ENCODE measurements at places on chromosomes 1 and 21.
A peak's percentile ranks its signal among the peaks of the same experiment; 100 is the strongest.

GRCh38 chr1:207913951-207914350, 3.0 kb upstream of the CD34 start:
- no peak for DNase-seq

DNA sequence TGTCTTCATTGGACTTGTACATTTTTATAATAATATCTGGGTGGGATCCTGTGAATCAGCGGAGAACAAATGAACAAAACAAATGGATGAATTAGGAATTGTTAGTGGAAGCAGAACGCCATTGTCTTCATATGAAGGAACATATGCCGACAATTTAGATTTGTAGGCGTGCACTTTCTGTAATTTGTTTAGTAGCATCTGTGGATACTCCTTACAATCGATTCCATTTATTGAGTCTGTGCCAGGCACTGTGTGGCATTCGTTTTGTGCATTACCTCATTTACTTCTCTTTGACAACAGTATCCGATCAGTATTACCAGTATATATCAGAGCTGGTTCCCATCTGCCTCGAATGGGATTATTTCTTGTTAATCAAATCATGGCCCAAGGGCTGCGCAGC, 61.9 kb downstream of the PRDM2 start:
- DNase-seq = no peak

DNA sequence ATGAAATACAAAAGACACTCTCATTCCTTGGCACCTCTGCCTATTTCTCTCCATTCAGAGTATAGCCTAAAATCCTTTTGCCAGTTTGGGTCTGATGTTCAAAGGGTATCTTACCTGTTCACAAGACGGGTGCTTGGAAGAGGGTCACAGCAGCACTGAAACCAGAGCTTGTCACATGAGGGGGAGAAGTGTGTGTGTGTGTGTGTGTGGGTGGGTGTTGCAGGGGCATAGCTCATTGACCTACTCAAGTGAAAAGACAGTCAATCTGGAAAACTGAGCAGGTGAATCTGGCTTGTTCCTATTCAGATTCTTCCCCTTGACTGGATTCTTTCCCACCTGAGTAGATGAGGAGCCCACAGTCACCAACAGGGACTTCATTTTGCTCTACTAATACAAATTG, 63.9 kb downstream of the KCTD3 start:
- DNase-seq = no peak

DNA sequence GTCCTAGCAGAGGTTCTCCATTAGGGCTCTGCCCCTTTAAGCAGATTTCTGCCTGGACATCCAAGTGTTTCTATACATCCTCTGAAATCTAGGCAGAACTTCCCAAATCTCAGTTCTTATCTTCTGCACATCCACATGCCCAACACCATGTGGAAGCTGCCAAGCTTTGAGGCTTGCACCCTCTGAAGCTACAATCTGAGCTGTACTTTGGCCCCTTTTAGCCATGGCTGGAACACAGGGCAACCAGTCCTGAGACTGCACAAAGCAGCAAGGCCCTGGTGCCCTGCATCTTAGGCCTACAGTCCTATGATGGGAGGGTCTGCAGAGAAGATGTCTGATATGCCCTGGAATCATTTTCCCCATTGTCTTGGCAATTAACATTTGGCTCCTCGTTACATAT, 8.0 kb downstream of the HAO2 start:
- no peak for DNase-seq

GRCh38 chr1:182651339-182651724, 33.1 kb downstream of the RGS8 start:
- no peak for DNase-seq

DNA sequence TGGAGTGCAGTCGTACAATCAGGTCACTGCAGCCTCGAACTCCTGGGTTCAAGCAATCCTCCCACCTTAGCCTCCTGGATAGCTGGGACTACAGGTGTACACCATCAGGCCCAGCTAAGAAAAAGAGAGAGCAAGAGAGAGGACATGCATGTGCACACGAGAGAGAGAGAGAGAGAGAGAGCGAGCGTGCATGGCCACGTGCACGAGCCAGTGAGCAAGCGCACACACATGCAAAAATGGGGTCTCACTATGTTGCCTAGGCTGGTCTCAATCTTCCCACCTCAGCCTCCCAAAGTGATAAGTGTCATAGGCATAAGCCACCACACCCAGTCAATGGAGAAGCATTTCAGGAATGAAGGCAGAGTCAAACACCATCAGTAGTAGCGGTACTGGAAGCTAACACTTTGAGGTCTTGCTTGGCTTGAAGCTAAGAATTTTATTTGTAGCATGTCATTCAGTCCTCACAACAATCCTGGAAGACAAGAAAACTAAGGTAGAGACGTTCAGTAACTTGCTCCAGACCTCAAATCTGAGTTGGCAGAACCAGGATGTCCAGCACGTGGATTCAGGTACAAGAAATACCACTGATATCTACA, 14.5 kb downstream of the GNB1 start:
- no peak for DNase-seq

- no peak for DNase-seq
These were observed 23.2 kb downstream of the DLGAP3 start for GRCh38 chr1:34906222-34906621.

DNA sequence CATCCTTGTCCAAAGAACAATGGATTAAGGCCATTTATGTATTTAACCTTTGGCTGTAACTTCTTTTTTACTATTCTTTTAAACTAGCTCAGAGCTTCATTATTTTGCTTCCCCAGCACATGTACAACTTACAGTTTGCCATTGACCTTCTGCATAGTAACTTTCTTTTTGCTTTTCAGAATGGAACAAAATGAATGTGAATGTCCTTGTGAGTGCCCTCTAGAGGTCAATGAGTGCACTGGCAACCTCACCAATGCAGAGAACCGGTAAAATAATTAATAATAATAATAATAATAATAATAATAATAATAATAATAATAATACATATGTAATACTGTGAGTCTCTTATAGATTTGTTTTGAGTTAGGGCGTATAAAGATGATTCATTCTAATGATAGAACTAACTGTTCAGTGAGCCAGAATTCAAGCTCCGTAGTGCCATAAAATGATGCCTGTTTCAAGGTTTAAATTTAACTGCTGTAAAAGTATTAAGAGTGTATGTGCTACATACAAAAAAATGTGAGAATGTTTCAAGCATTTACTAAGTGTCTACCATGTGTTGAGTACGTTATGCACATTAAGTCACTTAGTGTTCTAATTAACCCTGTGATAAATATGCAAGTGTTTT, 69.0 kb upstream of the RAVER2 start:
- DNase-seq = no peak

DNA sequence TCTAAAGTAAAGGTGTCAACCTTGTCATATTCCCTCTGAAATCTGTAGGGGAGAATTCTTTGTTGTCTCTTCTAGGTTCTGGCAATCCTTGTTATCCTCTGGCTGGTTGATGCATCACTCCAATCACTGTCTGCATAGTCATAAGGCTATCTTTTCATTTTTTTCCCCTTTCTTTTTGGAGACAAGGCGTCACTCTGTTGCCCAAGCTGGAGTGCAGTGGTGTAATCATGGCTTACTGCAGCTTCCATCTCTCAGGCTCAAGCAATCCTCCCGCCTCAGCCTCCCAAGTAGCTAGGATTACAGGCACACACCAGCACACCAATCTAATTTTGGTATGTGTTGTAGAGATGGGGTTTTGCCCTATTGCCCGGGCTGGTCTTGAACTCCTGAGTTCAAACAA, 12.9 kb downstream of the DPYD start:
- no peak for DNase-seq

DNA sequence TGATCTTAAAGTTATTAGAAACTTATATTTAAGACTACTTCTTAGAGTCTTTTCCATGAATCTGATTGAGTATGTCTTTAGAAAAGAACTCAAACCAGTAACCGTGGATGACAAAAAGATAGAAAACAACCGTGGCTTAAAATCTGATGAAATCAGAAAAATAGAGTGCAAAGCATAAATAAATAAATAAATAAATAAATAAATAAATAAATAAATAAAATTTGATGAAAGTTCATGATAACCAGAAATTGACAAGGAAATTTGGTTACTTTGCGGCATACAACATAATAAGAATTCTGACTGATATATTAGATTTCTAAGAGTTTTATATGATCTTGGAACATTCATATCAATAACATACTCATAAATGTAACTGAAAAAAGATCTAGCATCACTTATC, 152.1 kb downstream of the AK5 start:
- DNase-seq = no peak

DNA sequence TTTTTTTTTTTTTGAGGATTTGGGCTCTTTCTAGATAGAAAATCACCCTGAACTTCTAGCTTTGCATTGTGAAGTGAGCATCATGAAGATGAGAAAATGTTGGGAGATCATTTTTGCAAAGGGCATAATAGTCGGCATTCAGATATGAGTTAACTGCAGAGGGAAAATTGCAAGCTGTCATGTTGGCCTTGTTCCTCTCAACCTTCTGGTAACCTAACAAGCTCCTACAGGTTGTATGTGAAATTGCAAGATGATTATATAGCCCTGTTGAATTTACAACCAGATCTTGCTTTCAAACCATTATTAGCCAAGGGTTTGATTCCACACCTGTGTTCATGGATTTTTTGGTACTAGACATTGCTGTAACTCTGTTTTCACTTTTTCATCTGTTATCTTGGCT, 2.2 kb downstream of the ELOA start:
- peak; percentile 1 for DNase-seq

- peak; percentile 31 for DNase-seq
These were observed 1.0 kb upstream of the DCAF6 start for GRCh38 chr1:167935216-167936067.

DNA sequence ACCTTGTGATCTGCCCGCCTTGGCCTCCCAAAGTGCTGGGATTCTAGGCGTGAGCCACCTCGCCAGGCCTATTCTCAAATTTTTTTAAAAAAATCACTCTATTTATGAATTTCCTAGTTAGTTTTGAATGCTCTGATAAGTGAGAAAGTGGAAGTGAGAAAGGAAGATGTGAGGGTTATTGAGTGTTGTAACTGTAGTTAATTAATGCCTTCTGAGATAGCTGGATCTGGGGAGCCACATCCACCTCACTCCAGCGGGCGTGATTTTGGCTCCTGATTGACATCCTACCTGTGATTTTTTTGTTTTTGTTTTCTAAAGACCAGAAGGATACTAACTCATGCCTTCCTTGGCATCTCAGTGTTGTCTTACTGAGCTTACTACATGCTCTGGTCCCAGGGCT, 65.6 kb downstream of the ST3GAL3 start:
- DNase-seq = no peak

DNA sequence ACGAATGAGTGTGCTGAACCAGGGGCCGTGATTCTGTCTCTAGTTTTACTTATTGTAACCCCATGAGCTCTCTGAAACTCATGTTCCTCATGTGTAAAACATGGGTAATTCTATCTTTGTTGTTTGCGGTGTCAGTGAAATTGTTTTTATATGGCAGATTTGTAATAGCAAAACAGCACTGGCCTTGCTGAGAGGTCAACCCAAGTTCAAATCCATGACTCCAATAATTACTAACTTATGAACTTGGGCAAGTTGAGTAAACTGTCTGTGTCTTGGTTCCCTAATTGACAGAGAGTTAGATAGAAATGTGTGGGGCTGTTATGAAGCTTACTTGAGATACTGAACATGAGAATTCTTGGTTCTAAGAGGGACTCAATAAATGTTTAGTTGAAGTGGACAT, 17.8 kb downstream of the C1orf116 start:
- DNase-seq = no peak

DNA sequence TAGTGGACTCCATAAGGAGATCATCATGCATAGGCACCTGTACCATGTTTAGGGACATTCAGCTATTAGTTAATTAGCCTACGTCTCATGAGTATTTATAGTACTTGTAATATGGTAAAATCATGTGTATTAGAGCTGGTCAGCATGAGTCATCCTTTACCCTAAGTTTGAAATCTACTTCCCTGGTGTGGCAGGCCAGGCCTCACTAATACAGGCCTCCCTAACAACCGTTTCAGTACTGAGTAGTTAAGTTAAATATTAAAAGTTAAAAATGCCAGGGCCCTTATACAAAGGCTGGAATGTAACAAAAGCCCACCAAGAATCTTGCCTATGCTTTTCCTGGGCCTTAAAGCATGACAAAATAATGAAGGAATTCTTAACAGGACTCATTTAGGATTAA, 356.3 kb upstream of the DPYD start:
- DNase-seq = no peak

- DNase-seq = no peak
These were observed 18.8 kb downstream of the PLA2G2A start for GRCh38 chr1:19960591-19960990.

- DNase-seq = no peak
These were observed 5.4 kb downstream of the SH2D5 start for GRCh38 chr1:20726932-20727745.

DNA sequence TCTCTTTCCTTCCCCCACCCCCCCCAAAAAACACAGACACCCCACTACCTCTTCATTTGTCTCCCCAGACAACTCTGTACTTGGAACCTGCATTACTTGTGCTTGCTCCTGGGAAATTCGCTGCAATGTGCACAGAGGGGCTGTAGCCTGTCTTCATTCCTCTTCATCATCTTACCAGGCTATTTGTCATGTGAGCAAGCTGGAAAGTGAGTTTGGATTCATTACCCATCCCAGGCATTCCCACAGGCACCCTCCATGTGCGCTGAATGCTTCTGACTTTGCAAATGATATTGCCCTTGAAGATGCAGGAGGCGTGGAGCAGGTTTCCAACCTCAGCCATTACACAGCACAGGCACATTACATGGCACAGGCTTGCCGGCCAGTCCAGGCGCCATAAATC, 494.9 kb downstream of the KIF26B start:
- DNase-seq = no peak

GRCh38 chr1:21005466-21006239, 171.0 kb downstream of the EIF4G3 start:
- no peak for DNase-seq

- no peak for DNase-seq
These were observed 60.3 kb downstream of the XCL1 start for GRCh38 chr1:168636642-168637111.

- no peak for DNase-seq
These were observed 22.6 kb upstream of the RAP1GAP start for GRCh38 chr1:21691739-21692138.

DNA sequence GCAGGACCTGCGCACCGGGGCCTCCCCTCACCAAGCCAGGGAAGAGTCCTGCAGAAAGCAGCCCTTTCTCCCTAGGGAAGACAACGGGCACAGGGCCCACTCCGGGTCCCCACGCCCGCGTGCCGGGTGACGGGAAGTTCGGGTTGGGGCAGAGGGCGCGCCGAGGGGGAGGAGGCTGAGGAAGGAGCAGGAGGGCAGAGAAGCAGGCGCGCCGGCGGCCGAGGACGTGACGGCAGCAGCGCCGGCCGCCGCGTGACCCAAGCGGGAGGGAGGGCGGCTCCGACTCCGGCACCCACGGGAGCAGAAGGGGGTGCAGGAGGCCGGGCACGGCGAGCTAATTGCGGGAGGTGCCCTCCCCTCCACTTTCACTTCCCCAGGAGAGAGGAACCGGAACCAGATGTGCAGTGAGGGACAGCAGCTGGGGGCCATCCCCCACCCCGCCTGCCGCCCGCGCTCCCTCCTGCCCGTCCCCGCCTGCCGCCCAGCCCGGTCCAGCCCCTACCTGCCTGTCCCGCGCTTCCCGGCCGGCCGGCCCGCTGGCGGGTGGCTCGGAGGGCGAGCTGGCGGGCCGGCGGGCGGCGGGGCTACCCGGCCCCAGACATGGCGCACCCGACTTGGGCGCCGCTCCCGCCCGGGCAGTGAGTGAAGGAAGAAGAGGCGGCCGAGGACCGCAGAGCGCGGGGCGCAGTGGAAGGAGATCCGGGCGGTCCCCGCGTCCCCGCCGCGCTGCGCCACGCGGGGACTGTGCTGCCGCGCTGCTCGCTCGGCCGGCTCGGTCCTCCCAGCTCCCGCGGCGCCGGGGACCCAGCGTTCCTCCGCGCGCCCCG, 510 bp downstream of the DENND4B start:
- DNase-seq = peak; percentile 57

- DNase-seq = no peak
These were observed 5.3 kb downstream of the FCER1A start for GRCh38 chr1:159307346-159308020.
